ENCODE measurements at places on chromosomes 16 and 17.

- DNase-seq = no peak
These were observed 8.7 kb downstream of the C16orf87 start for GRCh38 chr16:46822270-46822669.

DNA sequence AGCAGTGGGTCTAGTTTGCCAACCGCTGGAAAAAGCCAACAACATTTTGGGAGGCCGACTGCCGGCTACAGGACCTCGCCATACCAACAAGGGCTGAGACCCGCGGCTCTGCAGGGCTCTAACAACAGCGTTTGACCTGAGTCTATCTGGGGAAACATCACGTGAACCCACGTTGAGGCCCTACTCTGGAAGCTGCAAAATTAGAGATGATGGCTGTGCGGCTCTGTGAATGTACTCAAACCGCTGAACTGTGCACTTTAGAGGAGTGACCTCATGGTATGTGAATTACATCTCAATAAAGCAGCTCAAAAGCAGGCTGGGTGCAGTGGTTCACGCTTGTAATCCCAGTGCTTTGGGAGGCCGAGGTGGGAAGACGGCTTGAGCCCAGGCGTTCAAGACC lies 10.1 kb upstream of the CEP295NL start:
- DNase-seq = no peak

DNA sequence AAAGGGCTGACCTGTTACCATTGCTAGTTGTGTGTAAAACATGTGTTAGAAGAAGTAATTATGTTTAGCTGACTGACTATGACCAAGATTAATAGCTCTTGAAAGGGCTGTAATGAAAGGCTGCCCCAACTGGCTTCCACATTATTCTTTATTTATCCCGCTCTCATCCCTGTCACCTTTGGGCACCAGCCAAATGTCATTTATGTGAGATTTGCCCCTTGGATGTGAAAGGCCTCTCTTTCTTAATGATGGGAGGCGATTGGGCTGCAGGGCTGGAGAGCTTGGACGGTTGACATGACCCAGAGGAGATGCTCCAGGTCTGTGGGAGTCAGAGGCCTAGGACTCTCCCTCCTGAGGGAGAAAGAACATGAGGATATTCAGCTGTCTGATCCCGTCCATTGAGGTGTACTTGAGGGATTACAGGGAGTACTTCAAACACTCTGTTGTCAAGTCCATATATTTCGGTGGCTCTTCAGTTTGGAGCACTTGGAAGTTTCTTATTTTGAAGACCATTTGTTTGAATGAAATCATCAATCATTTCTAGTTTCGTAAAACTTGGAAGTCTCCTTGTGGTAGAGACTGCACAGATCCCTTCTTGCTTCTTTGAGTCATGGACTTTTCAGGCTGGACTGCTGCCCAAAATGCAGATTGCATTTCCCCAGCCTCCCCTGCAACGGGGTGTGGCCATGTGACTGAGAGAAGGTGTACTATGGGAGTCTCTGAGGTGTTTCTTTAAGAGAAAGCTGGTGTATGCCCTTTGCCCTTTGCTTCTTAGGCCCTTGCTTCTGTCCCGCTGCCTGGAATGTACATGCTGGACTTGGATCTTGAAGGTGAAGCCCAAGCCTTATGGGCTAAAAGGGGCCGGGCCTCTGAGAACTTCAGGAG lies 51.3 kb downstream of the FTO start:
- DNase-seq = peak; percentile 52

DNA sequence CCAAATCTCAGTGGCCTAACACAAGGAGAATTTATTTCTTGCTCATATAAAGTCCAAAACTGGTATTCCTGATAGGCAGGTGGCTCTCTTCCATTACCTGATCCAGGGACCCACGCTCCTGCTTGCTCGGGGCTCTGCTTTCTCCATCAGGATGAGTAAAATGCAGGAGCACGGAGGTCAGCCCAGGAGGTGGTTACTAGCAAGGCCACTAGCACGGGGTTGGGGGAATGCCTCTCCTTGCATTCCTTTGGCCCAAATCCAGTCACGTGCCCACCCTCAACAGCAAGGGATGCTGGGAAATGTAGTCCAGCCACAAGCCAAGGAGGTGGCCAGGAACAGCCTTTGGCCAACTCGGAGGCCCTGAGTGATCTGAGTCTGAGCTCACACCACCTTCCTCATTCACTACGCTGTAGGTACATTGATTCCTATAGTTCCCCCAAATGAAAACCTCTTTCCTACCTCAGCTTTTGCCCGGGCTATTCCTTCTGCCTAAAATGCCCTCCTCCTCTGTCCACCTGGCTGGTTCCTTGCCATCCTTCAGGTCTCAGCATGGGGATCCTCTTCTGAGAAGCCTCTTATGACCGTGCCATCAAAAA lies 38.3 kb upstream of the HAPSTR1 start:
- peak; percentile 92 for DNase-seq

GRCh38 chr17:48644159-48644558 lies 18.0 kb upstream of the HOXB9 start:
- no peak for DNase-seq

DNA sequence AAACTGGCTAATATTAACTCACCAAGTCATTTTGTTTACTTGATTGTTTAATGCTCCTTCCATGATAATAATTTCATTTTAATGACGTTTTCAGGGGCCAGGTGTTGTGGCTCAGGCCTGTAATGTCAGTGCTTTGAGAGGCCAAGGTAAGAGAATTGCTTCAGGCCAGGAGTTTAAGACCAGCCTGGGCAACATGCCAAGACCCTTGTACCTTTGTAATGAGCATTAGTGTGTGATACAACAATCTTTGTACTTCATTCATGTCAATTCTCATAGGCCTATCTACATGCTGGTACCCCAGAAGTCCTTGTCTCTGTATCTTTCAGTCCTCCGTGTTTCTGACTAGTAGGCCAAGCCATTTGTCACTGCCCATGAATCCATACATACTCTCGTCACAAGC lies 296.9 kb downstream of the ZFHX3 start:
- no peak for DNase-seq

DNA sequence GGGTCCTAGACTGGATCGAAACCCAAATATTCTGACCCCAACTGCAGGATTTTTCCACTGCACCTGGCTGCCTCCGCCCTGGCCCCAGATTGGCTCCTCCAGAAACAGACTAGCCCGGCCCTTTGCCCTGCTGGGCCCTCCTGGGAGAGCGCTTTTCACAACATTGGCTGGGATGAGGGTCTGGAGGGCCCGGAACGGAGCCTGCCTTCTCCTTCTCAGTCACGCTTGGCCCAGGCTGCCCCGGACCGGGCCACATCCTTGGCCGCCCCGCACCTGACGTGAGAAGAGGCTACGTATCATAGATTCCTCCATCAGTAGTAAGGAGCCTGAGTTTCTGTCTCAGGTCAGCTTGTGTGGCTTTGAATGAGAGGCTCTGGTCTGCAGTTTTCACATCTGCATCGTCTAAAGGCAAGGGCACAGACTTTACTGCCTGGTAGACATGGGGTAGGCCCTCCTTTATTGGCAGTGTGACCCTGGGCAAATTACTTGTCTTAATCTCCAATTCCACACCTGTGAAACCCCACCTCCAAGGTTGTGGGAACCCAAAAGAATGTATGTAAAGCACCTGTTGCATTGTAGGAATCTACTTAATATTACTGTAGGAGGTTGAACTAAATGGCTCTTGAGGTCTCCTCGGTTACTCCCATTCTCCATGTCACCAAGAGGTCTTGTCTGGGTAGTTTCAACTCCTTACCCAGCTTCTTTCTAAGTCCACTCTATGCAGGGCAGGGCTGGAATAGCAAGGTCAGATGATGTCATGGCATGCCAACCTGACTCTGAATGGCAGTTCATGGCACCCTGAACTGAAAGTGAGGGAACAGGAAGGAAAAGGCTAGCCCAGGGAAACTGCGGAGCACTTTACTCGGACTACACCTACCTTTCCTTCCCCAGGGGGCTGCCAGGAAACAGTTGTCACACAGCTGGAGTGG lies 661 bp downstream of the LRRC3C start:
- no peak for DNase-seq

GRCh38 chr16:89422905-89423630 lies 67.3 kb downstream of the ANKRD11 start:
- DNase-seq = no peak

- peak; percentile 11 for DNase-seq
These were observed 195.3 kb upstream of the RPL38 start for GRCh38 chr17:74008196-74008595.

DNA sequence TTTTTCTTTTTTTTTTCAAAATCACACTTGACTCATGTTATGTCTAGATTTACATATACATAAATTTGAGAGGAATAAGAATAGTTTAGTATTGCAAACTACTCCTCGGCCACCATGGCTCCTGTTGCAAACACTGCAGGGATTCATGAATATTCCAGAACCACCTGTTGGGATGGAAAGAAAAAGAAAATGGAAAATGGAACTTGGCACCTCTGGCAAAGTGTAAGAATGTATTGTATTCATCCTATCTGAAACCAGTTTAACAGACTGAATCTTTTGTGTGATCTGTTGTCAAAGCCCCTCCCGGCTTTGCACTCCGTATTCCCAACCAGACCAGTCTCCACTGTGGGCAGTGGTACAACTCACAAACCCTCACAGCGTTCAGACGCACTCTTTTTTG lies 124.4 kb downstream of the SPECC1 start:
- DNase-seq = no peak

GRCh38 chr16:88058817-88059216 lies 107.6 kb downstream of the BANP start:
- no peak for DNase-seq

GRCh38 chr16:19213885-19214284 lies 45.8 kb downstream of the SYT17 start:
- peak; percentile 26 for DNase-seq

GRCh38 chr17:3973495-3974137 lies 9.4 kb upstream of the ATP2A3 start:
- DNase-seq = no peak

GRCh38 chr17:79083191-79083971 lies 8.8 kb downstream of the ENGASE start:
- no peak for DNase-seq

- no peak for DNase-seq
These were observed 6.6 kb downstream of the GPS1 start for GRCh38 chr17:82058230-82058854.

GRCh38 chr16:4544473-4544872 lies 5.9 kb upstream of the CDIP1 start:
- DNase-seq = no peak

GRCh38 chr17:8711291-8711690 lies 33.3 kb downstream of the CCDC42 start:
- DNase-seq = no peak

DNA sequence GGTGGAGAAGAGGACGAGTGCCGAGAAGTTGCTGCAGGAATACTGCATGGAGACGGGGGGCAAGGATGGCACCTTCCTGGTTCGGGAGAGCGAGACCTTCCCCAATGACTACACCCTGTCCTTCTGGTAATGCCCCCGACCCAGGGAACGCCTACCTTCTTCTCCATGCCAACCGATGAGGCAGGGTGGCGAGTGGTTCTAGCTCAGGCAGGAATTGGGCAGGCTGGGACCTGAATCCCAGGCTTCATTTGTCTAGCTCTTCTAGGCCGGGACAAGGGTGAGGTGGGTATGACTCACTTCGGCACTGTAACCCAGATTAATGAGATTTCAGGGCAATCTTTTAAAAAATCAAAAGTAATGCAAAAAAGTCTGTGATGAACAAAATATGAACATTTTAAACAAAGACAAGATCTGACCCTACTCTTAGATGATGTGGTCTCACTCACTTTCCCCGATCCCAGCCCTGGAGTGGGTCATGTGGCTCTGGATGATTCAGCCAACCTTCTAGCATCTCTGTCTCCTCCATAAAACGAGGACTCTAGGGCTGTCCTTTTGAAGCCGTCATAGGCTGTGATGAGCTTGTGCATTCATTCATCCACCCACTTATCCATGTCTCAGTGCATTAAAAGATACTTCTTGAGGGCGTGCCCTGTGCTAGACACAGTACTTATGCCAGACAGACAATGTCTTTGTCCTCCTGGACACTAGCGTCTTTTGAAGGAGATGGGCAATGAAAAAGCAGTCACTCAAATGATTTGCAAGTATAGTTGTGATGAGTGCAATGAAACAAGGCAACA lies 102.6 kb downstream of the SDR42E1 start:
- no peak for DNase-seq

GRCh38 chr17:50976951-50977472 lies 110.9 kb upstream of the TOB1 start:
- DNase-seq = no peak

DNA sequence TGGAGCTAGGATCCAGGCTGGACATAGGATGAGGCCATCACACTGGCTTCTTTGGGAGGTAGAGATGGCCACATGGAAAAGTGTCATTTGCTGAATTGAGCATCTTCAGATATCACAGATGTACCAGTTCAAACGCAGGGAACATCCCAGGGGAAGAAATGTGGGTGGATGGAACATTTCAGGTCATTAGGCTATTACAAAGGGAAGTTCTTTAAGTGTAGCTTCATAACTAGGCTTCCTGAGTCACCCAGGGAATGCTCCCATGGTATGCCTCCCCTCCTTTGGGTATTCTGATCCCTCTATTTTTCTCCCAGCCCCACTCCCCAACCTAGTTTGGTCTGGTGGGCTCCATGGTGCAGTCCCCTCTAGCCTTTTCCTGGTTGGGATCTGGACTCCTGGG lies 69.8 kb upstream of the IRX3 start:
- DNase-seq = no peak

DNA sequence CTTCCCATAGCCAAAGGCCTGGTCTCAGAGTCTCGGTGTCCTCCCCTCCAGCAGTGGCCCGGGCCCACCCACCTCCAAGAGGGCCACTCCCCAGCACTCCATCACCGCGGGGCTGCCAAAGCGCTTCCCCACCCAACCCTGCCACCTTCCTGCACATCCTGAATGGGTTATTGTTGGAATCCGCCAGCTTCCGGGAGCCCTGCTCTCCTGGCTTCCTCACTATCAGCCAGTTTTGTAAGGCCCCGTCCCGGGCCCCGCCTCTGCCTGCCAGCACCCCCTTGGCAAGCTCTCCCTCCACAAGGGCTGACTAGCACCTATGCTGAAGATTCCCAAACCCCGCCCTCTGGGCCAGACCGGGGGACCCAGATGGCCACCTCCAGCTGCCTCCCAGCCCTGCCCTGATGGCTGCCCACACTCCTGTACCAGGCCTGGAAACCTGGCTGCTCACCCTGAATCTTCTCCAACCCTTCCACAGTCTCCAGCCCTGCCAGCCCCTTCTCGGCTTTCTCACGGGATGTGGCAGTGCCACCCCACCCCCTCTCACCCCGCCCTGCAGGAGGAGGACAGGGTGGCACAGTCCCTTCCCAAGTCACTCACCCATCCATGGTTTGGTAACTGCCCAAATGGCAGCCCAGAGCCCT lies 14.4 kb downstream of the MYBBP1A start:
- no peak for DNase-seq

- DNase-seq = no peak
These were observed 175.1 kb downstream of the SOX9 start for GRCh38 chr17:72295916-72296315.

- no peak for DNase-seq
These were observed 7.8 kb upstream of the MC1R start for GRCh38 chr16:89910717-89911354.

- no peak for DNase-seq
These were observed 729 bp downstream of the P2RX5 start for GRCh38 chr17:3695129-3695722.

Measured in SK-N-DZ (cell line).